ENCODE measurements at places on chromosomes 13 and 19.

GRCh38 chr19:3183721-3184641, 1.7 kb upstream of the NCLN start:
- no peak for DNase-seq

- DNase-seq, result no peak
Measured at GRCh38 chr13:90098577-90098976, 1248.9 kb upstream of the MIR17HG start.

DNA sequence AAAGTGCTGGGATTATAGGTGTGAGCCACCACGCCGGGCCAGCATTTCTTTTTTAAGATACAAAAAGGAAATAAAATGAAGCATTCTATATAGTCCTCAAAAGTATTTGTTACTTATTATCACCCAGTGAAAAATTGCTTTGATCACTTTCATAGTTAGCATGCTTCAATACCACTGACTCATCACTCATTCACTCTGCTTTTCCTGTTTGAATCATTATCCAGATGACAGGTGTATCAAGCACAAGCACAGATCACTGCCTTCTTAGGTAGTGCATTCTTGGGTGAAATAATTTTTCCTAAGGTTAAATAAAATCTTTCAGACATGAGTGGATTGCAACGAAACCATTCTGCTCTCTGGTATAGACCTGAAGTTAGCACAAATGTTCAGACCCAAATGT, 35.8 kb upstream of the SPART start:
- no peak for DNase-seq

DNA sequence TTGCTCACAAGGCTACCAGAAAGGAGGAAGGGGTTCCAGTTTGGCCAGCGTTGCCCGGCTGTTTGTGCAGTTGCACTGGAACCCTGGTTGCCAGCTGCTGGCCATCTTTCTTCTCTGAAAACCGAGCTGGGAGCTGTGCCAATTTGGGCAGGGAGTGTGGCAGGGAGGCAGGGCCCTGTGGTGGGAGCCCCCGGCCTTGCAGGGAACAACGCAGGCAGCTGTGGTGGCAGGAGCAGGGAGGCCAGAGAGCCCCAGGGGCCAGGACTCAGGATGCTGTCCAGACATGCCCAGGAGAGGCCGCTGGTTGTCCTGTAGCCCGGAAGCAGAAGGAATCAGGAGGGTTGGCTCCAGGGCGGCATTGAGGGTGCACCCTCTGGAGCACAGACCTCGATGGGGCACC, 4.8 kb downstream of the KMT5C start:
- no peak for DNase-seq
